ENCODE measurements at places on chromosomes 12 and 14.

GRCh38 chr14:57833323-57833722, 32.6 kb downstream of the SLC35F4 start:
- DNase-seq: no peak

- DNase-seq: no peak
Observed at GRCh38 chr14:57486767-57487379, 6.8 kb downstream of the CCDC198 start.

- no peak for DNase-seq
Observed at GRCh38 chr14:53265025-53265424, 111.9 kb upstream of the DDHD1 start.

DNA sequence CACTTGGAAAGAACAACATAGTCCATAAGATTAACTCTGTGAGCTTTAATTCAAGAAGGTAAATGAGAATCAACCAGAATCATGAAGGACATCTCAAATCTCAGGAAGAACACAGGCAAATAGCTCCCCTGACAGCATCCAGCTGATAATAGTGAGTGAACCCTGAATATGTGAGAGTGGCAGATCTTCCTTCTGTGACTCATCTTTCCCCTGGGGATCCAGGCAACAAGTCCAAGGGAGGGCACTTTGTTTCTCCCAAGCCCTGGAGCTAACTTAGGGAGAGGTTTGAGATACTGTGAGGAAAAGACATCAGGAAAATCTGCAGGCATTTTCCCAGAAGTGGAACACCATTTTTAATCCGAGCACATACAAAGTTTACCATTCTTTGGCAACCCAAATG, 763.9 kb upstream of the MGAT4C start:
- DNase-seq: no peak

- no peak for DNase-seq
Observed at GRCh38 chr14:93040443-93040842, 75.3 kb downstream of the ITPK1 start.

- DNase-seq: peak; percentile 72
Observed at GRCh38 chr12:57904848-57905811, 36.2 kb upstream of the ATP23 start.

- no peak for DNase-seq
Observed at GRCh38 chr12:43835264-43835655, 621 bp upstream of the TMEM117 start.

GRCh38 chr12:105945880-105946279, 192.9 kb downstream of the NUAK1 start:
- no peak for DNase-seq

DNA sequence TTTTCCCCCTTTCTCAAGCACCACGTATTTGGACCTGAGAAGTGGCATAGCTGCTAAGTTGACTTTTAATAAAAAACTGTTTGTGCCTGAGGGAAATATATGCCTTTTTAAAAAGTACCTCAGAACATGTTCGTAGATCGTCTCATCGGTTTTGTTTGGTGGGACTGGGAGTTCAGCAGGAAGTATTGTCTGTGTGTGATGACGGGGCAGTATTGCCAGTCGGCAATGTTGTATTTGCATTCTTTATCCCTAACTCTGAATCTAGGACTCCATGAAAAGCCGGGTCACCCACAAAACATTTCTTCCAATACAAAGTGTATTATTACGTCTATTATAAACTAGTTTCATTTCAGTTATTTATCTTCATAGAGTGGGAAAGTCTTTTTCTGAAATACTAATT, 19.7 kb upstream of the FGD4 start:
- DNase-seq: no peak

DNA sequence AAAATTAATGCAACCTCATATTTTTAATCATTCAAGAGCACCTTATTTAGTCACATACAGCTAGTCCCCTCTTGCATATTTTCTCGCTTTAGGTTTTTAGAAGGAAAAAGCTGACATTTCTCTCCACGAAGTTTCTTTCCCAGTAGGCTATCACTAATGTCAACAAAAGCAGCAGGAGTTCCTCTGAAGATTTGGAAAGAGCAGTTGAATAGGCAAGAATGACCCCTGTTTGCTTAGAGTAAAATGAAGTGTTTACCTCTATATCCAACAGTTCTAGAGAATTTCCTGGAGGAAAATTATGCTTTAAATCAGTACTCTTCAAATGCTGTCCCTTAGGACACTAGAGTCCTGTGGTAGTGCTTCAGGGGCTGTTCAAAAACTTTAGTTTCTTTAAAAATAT, 188.1 kb upstream of the PRKD1 start:
- DNase-seq: no peak

- no peak for DNase-seq
Observed at GRCh38 chr12:115450710-115451109, 766.7 kb upstream of the TBX3 start.

GRCh38 chr12:27434673-27435565, 11.6 kb upstream of the SMCO2 start:
- no peak for DNase-seq

DNA sequence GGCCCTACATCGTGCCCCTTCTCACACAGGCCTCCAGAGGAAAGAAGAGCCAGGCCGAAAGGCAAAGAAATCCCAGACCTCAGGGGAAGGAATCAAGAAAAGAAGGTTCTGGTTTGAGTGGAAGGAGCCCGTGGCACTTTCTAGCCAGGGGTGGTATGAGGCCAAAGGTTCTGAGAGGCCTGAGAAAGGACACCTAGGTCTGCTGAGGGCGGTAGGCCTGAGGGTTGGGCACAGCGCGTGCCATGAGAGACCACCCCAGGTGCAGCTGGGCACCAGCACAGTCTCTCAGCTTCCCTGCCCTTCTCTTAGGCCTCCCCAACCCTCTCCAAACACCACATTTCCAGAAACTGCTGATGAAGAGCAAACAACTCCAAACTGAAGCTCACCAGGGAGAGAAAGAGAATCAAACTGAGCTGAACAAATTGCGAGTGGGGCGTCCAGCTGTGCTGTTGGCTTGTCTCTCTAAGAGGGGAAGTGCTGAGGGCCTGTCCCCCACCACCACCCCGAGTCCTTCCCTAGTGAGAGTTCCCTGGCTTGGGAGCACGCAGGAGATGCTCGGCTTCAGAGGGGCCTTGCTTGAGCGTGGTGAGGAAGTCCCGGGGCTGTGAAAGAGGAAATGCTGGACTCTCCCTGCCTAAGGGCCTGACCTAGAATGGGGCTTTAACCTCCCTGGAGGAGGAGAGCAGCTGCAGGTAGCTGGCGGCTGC, 184.8 kb downstream of the ZFP36L1 start:
- no peak for DNase-seq

DNA sequence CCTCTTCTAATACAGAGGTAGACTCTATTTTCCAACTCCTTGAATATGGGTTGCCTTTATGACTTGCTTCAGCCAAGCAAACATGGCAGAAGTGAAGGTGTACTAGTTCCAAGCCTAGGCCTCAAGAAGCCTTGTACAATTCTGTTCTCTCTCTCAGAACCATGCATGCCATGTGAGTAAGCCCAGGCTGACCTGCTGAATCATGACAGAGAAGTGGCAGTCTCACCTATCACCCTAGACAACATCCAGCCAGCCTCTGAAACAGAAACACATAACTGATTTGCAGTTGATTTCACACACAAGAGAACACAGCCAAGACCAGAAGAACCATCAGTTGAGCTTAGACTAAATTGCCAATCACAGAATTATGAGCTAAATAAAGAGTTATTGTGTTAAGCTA, 157.2 kb downstream of the GARIN6 start:
- no peak for DNase-seq

DNA sequence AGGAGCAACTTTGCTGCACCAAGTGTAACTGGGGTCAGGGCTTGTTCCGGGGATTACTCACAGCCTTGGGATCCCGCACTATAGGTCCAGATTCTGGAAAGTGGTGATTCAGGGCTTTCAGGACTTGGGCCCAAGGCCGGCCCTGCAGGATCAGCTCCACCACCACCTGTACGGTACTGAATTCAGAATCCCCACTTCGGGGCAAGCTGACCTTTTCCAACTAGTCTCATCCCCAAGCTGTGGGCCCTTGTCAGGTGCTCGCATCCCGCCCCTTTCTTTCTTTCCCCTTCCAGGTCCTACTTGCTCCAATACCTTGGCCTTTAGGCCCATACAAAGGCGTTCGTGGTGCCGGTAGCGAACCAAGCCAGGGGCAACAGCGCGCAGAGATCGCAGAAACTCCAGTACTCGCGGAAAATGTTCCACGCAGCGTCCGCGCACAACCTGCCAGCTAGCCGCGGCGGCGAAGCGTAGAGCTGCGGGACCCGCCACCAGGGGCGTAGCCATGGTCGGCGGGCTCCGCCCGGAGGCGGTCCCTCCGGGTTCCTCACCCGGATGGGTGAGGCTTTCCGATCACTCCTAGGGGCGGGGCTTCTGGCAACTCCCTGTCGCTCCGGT, 487 bp downstream of the TINF2 start:
- DNase-seq: peak; percentile 86

- DNase-seq: no peak
Observed at GRCh38 chr14:102733326-102733725, 43.9 kb upstream of the TRAF3 start.

DNA sequence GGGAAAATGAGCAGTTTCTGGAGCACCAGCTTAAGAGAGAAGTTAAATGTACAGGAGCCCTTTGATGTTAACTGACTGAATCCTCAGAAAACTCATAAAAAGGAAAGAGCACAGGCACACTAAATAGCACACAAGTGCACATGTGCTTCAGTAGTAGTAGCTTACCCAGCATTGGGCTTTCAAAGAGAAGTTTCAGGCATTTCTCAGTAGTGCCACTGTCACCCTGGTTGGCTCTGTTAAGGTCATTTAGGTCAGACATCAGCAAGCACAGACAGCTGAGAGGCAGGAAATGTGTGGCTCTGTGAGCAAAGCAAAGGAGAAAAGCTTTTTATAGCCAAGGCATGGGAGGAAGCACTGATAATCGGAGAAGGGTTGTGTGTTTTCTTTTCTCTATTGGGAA, 96.3 kb upstream of the HIF1A start:
- no peak for DNase-seq

DNA sequence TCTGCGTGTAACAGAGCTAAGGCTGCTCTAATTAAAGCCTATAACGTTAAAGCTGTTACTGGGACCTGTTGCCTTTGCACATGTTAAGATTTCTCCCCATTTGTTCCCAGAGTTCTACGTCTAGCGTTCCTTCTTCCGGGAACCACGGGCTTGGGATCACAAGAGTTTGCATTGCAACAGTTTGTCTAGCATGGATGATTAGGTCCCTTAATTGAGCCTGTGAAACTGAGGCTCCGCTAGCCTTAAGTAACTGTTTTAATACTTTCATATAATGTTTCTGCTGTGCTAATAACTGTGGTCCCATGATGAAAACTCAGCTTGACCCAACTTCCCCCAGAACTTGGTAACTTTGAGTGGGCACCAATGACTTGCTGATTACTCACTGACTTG, 16.7 kb upstream of the LYZ start:
- DNase-seq: no peak

DNA sequence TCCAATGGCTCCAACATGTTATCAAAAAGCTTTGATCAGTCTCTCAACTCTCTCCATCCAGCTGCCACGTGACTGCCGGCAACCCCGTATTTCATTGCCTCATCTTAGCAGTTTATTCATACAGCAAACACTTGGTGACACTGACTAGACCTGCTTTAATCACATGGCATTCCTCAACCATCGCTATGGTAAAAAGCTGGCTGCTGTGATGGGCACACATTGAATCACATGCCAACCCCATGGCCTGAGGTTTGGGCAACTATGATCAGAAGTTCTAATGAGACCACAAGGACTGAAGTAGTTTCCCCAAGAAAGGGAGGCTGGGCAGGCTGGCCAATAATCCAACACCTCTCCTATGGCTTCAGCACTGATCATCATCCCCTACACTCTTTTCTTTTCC, 40.6 kb upstream of the TAS2R42 start:
- DNase-seq: no peak

DNA sequence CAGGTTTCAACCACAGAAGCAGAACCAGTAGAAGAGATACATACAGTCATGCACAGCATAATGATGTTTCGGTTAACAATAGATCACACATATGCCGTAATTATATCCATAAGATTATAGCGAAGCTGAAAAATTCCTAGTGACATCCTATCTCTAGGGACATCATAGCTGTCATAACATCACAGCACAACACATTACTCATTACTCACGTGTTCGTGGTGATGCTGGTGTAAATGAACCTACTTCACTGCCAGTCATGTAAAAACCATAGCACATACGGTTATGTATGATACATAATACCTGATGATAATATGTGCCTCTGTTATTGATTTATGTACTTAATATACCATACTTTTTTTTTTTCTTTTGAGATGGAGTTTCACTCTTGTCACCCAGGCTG, 44.7 kb downstream of the KLRG1 start:
- no peak for DNase-seq

- no peak for DNase-seq
Observed at GRCh38 chr12:57008178-57008577, 1.8 kb upstream of the ZBTB39 start.

DNA sequence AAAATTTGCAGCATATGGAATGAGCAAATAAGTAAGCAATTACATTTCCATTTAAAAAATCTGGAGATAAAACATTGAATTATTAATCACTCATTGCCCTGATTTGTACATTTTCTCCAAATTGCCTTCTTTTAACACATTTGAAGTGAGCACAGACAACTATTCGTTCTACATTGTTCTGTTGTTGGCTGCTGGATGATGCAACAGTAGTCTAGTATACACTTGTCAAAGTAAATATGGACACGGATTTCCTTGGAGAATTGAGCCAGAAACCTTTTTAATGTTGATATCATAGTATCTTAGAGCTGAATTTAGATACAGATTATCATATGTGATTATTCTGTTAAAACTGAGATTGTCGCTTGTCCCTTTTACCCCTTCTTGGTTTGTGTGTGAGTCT, 188.2 kb downstream of the FUT8 start:
- no peak for DNase-seq

GRCh38 chr12:59194794-59195193, 274.5 kb upstream of the LRIG3 start:
- no peak for DNase-seq

DNA sequence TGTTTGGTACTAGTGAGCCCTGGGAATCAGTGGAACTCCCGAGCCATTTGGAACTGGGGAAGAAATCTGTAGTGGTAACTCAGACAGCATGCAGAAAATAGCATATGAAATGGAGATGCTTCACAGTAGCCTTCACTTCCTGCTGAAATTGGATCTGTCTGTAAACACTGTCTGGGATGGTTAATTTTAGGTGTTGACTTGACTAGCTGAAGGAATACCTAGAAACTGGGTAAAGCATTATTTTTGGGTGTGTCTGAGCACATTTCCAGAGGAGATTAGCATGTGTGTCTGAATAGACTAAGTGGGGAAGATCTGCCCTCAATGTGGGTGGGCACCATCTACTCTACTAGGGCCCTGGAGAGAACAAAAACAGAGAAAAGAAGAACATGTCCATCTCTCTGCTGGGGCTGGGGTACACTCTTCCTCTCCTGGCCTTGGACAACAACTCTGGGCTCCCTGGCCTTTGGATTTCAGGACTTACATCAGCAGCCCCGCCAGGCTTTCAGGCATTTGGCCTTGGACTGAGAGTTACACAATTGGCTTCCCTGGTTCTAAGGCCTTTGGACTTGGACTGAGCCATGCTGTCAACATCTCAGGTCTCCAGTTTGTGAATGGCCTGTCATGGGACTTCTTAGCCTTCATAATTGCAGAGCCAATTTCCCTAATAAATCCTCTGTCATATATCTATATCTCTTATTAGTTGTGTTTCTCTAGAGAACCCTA, 14.0 kb upstream of the CRADD start:
- DNase-seq: no peak

GRCh38 chr14:63924375-63924774, 71.6 kb downstream of the SYNE2 start:
- no peak for DNase-seq
